ENCODE measurements at places on chromosomes 12 and 14. TPM values are rescaled to one million over a fixed set of nuclear protein-coding genes. Genes with fewer than 3 reads are reported as not detected.

Gene BEGAIN
- 1.4 TPM for total RNA-seq

Gene INSM2
- not detected for total RNA-seq

Gene KRT79
- total RNA-seq = not detected

Gene GLIPR1L1
- not detected for total RNA-seq

Gene KRT6B
- total RNA-seq = not detected

Gene MYF5
- not detected for total RNA-seq

Gene NRDE2
- 19.6 TPM for total RNA-seq

Gene TSHR
- total RNA-seq = 3.5 TPM

Gene A2ML1
- not detected for total RNA-seq

Gene NRL
- 3.1 TPM for total RNA-seq

Gene PSMC1
- total RNA-seq = 62.6 TPM

Gene DEGS2
- total RNA-seq = 0.29 TPM

Gene LRFN5
- total RNA-seq = not detected

Gene PLXNC1
- 41.9 TPM for total RNA-seq

Gene NRXN3
- total RNA-seq = not detected

Gene SLCO1C1
- total RNA-seq = not detected

Gene SLC38A4
- total RNA-seq = not detected

Gene ABCD2
- 48.0 TPM for total RNA-seq

Gene APEX1
- 162 TPM for total RNA-seq

Gene NOXRED1
- total RNA-seq = 0.36 TPM

Gene HAL
- 0.70 TPM for total RNA-seq

Gene CD163
- not detected for total RNA-seq

Gene PITPNM2
- total RNA-seq = 31.1 TPM

Gene FOXG1
- not detected for total RNA-seq

Gene TTC9
- 15.9 TPM for total RNA-seq

Gene GPR137C
- total RNA-seq = 0.67 TPM

Gene PAH
- total RNA-seq = not detected

Gene IL26
- total RNA-seq = not detected

Gene CD69
- 147 TPM for total RNA-seq

Gene PRH2
- total RNA-seq = not detected

Gene DNAJC22
- total RNA-seq = not detected

Gene EDDM3A
- not detected for total RNA-seq

Gene ZCRB1
- 36.8 TPM for total RNA-seq

Gene DTX1
- total RNA-seq = 0.10 TPM

Gene TMTC1
- total RNA-seq = not detected

Gene LBHD2
- total RNA-seq = not detected

Gene C14orf180
- total RNA-seq = not detected

Gene PPP4R4
- total RNA-seq = 3.0 TPM

Gene PELI2
- total RNA-seq = 9.9 TPM

Gene SERPINA9
- total RNA-seq = not detected

Gene RERG
- total RNA-seq = not detected

Gene LHX5
- not detected for total RNA-seq

Gene TAS2R8
- total RNA-seq = not detected

Gene TMEM63C
- 0.17 TPM for total RNA-seq

Gene IL31
- not detected for total RNA-seq

Gene FBXL14
- total RNA-seq = 26.3 TPM

Gene RPS6KL1
- 7.6 TPM for total RNA-seq

Gene BICDL1
- 54.4 TPM for total RNA-seq

Gene KRT6A
- not detected for total RNA-seq

Gene ZFYVE1
- 15.2 TPM for total RNA-seq

Gene GLIPR1L2
- total RNA-seq = not detected
